Prostate gland (tissue), 2 donors: ENCODE measurements at places on chromosomes 3 and 15. TPM values are rescaled to one million over a fixed set of nuclear protein-coding genes. Genes with fewer than 3 reads are reported as not detected.

DNA sequence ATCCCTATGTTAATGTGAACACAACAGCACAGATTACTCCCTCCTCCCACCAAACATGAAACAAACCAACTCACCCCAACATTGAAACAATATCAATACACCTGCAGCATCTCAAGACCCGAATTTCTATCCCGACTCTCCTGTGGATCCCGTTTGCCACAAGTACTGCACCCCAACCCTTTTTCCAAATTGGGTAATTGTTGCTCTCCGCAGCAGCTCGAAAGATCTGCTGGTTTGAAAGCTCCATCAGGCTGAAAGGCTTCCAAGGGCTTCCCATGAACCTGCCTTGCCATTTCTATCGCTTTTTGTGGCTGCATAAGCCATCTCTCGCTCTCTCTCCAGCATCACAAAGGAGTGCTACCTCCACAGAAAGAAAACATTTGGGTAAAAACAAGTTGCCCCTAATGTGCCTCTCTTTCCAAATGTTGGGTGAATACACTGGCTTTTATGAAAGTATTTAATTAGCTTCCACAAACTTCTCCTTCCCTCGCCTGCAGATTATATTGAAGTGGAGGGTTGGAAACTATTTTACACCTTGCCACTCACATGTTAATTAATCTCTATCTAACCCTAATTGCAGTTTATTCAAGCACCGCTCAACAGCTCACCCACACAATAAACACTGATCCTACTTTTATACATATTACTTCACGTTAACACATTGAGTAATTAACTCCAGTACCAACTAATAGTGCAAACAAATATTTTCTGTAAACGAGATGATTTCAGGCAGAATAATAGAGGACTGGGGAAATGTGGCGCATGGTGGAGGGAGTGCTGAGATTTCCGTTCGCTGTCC is 2.5 kb upstream of the FEZF2 start:
- DNase-seq, result no peak

DNA sequence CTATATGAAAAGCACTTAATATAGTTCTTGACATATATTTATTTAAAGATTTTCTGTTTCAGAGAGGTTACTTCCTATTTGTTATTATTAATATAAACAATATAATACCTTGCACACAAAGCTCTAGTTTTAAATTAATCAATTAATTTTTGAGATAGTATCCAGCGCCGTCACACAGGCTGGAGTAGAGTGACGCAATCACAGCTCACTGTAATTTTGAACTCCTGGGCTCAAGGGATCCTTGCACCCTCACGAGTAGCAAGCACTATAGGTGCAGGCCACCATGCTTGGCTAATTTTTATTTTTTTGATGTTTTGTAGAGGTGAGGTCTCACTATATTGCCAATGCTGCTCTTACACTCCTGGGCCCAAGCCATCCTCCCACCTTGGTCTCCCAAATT is 209.3 kb downstream of the GREM1 start:
- no peak for DNase-seq

DNA sequence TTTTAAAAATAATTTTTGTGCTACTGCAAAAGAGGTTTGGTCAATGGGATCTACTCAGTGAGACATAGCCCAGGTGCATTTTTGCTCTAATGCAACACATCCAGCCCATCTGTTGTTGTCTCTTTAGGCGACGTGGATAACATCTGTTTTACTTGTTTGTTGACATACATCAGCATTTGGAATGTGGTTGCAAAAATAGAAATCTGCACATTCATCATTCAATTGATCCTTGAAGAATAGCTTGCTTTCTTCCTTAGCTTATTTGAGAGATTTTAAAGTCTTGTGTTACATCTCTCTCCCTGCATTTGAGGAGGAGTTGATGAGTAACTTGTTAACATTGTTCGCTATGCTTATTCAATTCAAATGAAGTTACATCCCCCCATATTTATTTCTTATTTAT is 1202.3 kb downstream of the NSUN3 start:
- DNase-seq, result no peak

DNA sequence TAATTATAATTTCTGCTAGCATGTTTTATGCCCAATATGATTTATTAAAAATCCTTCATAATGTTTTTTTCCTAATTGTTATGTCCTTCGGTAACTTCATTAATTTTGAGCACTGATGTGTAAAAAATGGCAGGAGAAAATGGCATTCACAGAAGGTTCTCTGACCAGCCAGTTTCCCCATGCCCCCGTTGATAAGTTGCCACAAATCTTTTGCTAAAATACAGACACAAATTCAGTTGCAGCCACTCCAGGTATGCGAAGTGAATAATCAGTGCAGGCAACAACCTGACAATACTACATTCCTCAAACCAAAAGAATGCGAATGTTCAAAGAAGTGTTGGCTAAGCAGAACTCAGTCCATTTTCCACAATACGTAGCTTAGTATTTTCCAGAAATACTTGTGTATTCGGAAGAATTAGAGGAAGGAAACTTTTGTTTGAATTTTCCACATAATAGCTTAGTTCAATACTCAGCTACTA is 32.7 kb downstream of the CHL1 start:
- DNase-seq, result no peak

GRCh38 chr3:140467104-140467577 is 210.7 kb upstream of the TRIM42 start:
- DNase-seq, result no peak

DNA sequence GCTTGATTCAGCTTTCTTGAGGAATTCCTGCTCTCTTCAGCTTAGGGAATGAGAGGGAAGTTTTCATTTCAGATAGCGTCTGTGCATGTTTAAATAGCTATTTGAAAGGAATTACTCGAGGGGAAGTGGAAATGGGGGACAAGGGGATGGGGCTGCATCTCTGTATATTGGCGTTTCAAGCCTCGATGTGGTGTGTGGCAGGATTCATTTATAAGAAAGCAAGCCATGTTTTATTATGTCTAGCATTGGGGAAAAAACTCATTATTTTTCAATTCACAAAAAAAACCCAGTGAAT is 1.0 kb downstream of the ATP2C1 start:
- no peak for DNase-seq

- no peak for DNase-seq
These were observed 260.4 kb upstream of the SLCO3A1 start for GRCh38 chr15:91593067-91593466.

- DNase-seq, result no peak
These were observed 12.7 kb downstream of the SEMA4B start for GRCh38 chr15:90213818-90214204.

DNA sequence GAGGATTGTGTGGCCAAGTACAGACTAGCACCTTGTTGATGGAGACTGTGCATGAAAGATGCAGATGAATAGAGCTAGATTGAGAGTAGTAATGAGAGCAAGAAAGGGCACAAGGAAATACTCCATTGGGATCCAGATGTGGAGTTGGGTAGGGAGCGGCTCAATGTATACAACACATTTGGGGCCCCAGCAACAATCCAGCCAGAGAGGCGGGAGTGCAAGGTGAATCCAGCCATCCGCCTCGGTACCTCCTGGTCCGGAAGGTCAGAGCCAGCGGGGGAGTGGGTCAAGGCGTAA is 9.0 kb downstream of the ISL2 start:
- DNase-seq, result no peak

GRCh38 chr15:78088773-78089080 is 3.6 kb upstream of the SH2D7 start:
- no peak for DNase-seq

GRCh38 chr3:71602256-71602655 is 18.7 kb upstream of the FOXP1 start:
- no peak for DNase-seq

DNA sequence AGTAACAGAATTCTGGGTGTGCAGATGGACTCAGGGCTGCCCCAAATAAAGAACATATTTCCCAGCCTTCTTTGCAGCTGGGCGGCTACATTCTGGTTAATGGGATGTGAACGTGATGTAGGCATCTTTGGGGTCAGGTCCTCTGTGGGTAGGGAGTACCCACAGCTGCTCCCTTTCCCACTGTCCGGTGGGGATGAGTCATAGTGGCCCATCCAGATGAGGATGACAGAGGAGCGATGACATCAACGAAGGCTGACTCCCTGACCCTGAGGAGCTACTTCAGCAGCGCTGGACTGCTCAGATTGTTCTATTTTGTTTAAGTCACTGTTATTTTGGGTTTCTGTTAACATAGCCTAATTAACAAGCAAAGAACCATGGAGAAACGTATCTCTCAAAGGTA is 38.0 kb downstream of the SRPRB start:
- DNase-seq, result no peak

DNA sequence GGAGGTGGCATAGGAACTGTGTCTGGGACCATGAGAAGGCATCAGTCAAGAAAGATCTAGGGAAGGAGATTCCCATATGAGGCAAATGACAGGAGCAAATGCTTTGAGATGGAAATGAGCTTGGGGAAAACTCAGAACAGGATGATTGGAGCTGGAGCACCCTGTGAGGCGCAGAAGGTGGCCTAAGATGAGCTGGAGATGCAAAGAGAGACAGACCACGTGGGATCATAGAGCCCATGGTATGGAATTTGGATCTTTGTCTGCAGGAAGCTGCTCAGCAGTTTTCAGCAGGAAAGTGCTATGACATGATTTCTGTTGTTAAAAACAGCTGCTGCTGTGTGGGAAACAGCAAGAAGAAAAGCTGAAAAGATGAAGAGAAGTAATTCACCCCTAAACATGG is 310.6 kb downstream of the MAGI1 start:
- no peak for DNase-seq

DNA sequence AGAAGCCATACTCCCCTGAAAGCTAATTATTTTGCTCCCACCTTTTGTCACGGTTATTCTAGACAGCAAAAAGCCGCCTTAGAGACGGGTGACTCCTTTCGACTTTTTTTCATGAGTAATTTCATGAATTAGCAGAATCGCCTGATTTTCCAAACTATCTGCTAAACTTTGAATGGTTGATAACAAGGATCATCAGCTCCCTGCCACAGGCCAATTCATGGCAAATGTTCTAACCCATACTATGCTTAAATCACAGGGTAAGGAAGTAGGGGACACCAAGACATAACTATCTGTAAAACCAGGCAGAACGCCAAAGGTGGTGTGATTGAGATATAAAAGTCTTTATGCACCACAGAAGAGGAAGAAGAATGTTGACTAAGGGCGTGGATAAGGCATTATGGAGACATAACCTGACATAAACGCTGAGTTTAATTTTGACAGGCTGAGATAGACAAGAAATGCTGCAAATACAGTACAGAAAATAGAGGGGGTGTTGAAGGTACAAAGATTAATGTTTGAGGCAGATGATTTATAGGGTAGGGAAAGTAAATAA is 891 bp upstream of the DMXL2 start:
- peak; percentile 24 for DNase-seq

DNA sequence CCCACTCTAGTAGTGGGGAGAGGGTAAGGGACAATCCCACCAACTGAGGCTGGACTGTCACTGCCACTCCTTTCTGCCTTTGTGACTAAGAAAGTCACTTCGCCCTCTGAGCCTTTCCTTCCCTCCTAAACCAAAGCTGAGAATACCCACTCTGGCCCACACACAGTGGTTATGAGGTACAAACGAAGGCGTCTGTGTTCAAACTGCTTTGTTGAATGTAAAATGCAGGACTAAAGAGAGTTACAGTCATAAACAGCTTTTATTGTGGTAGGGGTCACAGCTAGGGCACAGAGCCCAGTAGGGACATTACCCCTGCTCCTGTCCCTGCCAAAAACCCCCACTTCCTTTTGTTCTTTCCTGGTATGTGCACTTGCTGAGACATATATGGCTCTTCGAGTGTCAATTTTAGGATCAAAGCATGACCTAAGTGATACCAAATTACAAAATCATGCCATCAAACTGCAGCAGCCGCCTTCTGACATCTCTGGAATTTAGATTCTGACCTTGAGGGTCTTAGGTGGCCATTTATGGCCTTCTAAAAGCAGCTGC is 45.1 kb downstream of the CTDSPL start:
- no peak for DNase-seq

GRCh38 chr3:60081381-60082095 is 1031.7 kb upstream of the CFAP20DC start:
- no peak for DNase-seq

- DNase-seq, result no peak
These were observed 20.4 kb downstream of the NUDT16 start for GRCh38 chr3:131401978-131402377.

- DNase-seq, result no peak
These were observed 366.4 kb upstream of the AGTR1 start for GRCh38 chr3:148331081-148331846.

DNA sequence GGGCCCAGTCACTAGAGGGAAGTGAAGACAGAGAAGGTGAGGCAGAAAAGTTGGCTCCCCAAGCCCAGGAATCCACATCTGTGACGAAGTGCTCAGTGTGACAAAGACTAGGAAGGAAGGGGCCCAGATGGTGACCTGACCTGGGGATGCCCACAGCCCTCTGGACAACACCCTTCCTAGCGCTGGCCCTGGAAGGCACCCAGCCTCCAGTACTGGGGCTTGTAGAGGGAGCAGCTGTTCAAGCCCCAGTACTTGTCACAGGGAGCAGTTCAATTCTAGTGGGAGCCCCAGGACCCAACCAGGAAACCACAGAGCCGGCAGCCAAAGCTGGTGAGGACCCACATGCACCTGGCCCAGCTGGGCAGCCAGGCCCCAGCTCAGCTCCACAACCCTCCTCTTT is 190.8 kb downstream of the XXYLT1 start:
- DNase-seq, result no peak

The PCSK6 gene
- total RNA-seq, result 84.1 TPM

The SOX14 gene
- 1.2 TPM for total RNA-seq

The TOPAZ1 gene
- not detected for total RNA-seq

The RMDN3 gene
- total RNA-seq, result 31.9 TPM

The GOLGA6B gene
- not detected for total RNA-seq

The CLDN18 gene
- total RNA-seq, result not detected

The ACAP2 gene
- total RNA-seq, result 56.8 TPM

The ABI3BP gene
- 16.6 TPM for total RNA-seq

The TF gene
- 57.9 TPM for total RNA-seq

The CYP8B1 gene
- not detected for total RNA-seq

The ARHGEF3 gene
- 59.4 TPM for total RNA-seq

The PPM1L gene
- 27.0 TPM for total RNA-seq

The NCEH1 gene
- total RNA-seq, result 12.7 TPM

The CALML4 gene
- total RNA-seq, result 4.5 TPM

The SEC62 gene
- total RNA-seq, result 50.4 TPM
